ENCODE measurements at places on chromosomes 7 and 10.

- DNase-seq = no peak
Observed at GRCh38 chr7:29255199-29255878, 60.8 kb downstream of the CHN2 start.

- no peak for DNase-seq
Observed at GRCh38 chr7:101884671-101885596, 67.5 kb downstream of the CUX1 start.

GRCh38 chr10:97129666-97130065, 56.1 kb downstream of the SLIT1 start:
- DNase-seq = no peak

DNA sequence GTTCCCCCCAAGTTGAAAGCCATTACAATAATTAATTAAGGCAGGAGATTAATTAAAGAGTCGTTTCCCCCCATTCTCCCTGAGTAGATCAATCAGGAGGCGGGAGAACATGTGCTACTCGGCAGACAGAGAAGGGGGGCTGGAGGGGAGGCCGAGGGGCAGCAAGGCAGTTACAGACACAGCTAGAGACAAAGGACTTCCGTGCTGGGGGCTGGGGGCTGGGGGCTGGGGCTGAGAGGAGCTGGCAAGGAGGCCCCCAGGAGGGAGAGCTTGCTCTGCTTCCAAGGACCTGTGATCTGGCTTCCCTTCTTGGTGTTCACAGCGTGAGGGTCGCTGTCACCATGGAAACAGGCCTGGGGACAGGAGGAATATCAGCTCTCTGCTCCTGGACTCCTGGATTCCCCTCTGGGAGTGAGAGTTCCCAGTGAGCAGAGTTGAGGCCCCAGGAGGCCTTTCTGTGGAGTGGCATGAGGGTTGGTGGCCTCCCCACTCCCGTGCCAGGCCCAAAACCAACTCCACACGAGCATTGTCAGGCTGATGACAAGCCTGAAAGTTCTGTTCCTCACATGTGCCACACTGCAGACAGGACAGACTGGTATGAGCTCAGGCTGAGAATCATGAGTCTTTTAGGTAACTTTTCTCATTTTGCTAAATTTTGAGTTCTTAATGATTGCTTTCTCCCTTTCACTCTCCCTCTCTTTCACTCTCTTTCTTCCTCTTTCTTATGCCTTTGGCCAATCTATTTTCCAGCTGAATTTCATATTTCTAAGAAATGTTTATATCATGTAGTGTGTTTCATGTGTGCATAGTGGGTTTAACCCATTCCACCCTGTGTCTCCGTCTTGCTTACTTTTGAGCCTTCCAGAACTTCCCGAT, 16.4 kb downstream of the FAM241B start:
- DNase-seq = no peak

DNA sequence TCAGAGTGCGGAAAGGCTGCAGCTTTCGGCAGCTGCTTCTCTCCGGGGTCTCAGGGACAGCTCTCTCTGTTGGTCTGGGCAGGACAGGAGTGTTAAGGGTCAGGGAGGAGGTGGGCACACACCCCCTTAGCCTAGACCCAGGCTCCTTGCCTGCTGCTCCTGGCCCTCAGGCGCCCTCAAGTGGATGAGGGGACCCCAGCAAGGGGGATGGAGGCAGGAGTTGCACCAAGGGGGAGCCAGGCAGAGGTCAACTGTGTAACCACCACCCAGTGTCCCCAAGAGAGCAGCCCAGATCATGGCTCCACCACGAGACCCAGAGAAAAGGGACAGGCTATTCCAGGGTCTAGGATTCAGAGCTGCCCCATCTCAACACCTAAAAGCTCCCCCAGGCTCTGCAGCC, 26.9 kb downstream of the SPOCK2 start:
- no peak for DNase-seq

DNA sequence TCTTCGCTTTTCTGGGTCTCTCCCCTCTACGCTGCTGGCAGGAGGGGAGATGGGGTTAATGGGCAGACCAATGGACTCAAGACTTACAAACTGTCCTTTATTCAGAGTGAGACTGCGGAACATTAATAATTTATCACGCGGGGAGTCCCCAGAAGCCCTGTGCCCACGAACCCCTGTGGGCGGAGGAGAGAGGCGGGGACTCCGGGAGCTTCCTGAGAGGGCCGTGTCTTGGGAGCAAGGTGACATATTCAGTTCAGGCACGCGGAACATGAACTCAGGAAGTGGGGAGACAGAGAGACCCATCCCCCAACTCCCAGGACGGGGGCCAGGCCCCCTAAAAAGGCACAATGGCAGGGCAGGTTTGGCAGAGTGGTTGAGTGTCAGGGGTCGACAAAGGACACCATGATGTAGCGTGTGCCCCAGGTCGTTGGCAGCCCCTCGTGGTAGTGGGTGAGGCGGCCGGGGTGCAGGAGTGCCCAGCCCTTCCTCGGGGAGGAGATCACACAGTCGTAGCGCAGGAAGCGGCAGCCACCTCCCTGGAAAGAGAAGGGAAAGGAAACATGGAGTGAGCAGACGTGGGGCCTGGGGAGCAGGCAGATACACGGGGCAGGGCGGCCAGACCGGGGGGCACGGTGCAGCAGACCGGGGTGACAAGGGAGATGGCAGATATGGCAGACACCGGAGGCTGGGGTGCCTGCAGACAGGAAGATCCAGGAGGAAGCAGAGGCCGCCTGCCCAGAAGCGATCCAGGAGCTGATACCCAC, 5.2 kb upstream of the MOGAT3 start:
- no peak for DNase-seq

DNA sequence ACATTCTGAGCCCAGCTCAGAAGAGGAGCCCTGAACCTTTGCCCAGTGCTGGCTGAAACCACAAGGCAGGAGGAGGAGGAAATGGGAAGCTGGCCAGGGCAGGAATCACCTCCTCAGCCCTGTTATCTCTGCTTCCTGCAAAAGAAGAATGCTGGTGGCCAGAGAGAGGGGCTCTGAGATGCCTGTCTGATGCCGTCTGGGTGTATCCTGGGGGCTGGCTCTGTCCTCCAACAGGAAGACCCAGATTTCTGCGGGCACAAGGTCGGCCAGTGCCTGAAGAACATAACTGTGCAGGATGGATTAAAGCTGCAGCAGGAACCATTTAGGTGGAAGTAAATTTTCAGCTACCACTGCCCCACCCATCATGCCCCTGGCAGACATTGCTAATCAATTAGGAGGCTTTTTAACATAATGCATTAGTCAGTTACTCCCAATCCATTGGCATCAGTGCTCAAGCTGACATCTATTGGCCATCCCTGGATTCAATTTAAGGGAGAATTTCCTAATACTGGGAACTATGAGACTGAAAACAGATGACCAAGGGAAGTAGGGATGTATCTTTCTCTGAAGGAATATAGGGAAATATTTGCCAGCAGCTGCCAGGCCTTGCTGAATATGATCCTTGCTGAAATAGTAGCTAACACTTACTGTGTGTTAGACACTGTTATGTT, 67.7 kb downstream of the COL13A1 start:
- DNase-seq = peak; percentile 41

DNA sequence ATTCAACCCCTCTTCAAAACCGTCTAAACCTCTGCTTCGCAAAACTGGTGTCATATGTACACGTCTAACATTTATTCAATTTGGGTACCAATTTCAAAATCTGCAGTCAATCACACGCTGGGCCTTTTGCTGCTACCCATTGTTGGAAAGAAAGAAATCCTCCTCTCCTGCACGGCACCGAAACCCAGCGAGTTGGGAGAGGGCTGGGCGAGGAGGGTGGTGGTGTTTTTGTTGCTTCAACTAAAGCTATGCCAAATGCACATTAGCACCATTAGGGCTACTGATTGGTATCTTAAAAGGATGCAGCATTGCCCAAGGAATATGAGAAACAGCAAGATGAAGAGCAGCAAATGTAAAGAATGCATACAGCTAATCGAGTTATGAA, 7.8 kb downstream of the EBF3 start:
- DNase-seq = no peak

GRCh38 chr7:108246227-108246837, 116.2 kb upstream of the LAMB4 start:
- DNase-seq = peak; percentile 87

DNA sequence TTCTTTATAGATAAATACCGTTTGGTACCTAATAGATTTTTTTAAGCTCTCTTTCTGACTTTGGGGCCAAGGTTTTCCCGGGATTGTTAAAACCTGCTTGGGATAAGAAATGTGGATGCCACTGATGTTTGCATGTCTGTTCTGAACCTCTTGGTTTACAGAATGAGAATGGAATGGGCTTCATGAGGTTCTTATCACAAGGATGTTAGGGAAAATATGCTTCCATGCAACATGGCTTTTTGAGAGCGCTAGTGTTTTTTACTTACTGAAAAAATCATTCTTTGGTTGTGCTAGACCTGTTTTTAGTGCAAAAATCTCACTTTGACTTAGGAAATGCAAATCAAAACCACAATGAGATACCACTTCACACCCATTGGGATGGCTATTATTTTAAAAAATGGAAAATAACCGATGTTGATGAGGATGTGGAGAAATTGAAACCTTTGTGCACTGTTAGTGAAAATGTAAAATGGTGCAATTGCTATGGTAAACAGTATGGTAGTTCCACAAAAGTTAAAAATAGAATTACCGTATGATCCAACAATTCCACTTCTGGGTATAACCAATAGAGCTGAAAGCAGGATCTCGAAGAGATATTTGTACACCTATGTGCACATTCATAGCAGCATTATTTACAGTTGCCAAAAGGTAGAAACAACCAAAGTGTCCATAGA, 38.9 kb downstream of the TSPAN14 start:
- no peak for DNase-seq

- no peak for DNase-seq
Observed at GRCh38 chr10:131645756-131646155, 255.1 kb upstream of the PPP2R2D start.

DNA sequence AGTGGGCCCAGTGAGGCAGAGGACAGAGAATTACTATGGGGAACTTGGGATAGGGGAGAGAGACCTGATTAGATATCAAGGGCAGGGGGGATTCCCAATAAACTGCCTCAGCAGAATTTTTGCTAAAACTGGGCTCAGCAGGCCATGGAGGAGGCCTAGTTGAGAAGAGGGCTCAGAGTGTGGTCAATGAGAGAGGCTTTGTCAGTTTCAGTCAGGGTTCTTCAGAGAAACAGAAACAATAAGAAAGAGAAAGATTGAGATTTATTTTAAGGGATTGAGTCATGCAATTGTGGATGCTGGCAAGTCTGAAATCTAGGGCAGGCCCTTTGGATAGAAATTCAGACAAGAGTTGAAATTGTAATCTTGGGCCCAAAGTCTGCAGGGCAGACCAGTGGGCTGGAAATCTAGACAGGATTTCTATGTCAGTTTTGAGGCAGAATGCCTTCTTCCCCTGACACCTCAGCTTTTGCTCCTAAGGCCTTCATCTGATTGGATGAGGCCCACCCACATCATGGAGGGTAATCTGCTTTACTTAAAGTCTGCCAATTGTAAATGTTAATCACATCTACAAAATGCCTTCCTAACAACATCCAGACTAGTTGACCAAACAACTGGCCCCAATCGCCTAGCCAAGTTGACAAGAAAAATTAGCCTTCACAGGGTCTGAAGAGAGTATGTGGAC, 33.5 kb upstream of the CCSER2 start:
- DNase-seq = no peak

DNA sequence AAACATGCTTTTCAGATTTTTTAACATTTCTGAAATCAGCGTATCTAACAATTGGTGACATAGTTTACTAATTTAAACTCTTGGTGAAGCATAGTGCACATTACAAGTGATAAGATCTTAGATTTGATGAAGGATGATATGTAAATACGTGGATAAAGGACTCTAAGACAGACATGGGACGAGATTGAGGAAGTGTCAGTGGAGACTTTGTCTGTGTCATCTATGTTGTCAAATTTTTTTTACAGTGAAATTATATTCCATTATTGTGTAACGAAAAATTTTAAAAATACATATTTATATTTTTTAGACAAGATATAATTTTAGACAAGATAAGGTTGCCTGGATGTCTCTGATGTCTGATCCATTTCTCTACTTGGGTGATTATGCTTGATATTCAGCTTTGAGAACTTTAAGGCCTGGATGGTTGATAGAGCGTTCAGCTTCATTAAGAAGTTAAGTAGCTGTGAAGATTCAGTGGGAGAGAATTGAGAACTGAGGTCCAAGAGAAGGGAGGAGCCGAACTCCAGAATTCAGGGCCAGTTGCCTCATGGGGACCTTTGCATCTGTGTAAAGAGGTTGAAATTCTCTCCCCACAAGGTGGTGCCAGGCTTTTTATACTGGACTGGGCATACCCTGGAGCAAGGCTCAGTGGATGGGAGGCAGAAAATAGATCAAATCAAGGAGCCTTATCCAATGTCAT, 62.7 kb downstream of the KAT6B start:
- DNase-seq = no peak

DNA sequence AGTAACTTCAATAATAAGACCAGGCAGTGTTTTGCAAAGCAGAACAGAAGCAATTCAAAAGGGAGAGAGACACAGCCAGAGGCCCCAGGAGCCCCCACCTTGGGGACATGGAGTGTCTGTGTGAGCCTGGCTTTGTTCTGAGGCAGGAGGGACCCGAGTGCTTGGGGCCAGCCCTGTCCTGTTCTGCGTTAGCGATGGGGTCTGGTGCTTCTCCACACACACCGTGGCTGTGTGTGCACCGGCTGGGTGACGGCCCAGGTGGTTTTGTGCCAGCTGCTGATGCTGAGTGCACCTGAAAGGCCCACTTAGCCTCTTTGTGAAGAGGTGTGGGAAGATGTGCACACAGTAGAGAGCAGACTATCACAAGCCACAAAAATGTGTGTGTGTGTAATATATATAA, 468.9 kb downstream of the DNAJB6 start:
- no peak for DNase-seq

DNA sequence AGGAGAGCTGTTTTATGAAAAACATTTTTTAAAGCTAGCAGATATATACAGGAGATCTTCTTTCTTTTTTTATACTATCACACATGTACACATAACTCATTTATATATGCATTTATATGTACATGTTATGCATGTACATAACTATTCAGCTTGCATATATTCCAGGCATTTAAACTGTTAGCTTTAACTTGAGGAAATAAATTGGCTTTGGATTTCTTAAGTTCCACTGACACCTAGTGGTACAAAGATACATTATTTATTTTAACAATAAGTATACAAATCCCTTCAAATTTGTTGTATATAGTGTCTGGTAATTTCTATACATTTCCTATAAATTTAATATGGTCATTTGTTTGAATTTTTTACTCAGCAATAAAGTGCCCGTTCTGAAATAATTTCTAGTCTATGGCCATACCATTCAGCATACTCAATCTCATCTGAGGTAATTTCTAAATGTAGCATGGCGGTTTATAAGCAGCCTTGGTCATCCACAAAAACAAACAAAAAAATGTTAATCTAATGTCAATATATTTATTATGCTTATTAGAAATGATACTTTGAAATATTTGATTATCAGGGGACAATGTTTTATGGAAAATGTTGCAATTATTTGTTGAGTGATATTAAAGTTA, 11.6 kb downstream of the ZDHHC6 start:
- peak; percentile 12 for DNase-seq

DNA sequence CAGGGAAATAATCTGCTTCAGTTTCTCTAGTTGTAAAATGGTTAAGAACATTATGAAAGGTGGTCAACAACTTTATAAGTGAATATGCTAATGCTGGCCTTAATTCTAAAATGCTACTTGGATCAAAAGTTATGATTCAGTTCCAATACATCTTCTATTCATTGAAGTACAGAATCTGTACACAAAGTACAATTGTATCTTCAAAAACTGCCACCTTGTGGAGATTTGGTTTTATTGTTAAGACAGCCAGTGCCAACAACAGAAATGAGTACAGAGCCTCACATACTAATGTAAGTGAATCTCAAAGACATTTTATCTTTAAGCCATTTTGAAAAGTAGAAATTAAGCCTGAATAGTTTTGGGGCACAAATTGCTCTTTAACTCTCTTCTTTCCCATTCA, 194.0 kb downstream of the CFTR start:
- no peak for DNase-seq

- DNase-seq = no peak
Observed at GRCh38 chr7:157401567-157402387, 65.0 kb downstream of the DNAJB6 start.

All from BJ (cell line).